ENCODE measurements at places on chromosomes 5 and 9.

- no peak for DNase-seq
Observed at GRCh38 chr9:138037140-138037539, 159.6 kb downstream of the CACNA1B start.

DNA sequence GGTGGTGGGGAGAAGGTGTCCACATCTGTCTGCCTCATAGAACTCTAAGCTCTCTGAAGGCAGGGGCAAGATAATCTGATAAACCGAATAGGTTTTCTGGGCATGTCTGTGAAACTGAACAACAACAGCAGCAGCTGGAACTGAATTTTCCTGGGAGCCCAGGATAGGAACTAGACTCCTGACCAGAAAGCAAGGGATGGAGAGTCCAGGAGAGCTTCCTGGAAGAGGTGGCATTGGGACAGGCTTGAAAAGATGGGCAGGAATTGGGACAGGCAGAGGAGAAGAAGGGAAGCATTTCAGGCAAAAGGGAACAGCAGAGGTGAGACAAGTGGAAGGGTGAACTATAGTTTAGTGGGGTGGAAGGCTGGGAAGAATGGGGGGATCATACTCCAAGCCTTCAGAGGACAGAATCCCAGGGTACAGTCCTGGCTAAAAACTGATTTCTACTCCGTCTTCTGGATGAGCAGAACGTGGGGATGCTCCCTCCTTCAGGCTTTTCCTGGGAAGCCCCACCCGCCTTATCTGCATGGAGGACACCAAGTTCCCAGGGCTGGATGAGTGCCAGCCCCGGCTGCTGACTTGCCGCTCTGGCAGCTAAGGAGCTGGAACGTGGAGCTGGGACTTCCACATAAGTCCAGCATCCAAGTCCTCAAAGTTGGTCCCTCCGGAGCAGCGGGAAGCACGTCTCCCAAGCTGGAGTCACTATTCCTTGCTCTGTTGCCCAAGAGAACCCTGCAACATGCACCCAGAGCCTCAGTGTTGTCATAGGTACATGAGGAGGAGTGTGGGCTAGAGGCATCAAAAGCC lies 13.9 kb upstream of the KIF12 start:
- DNase-seq: peak; percentile 70

DNA sequence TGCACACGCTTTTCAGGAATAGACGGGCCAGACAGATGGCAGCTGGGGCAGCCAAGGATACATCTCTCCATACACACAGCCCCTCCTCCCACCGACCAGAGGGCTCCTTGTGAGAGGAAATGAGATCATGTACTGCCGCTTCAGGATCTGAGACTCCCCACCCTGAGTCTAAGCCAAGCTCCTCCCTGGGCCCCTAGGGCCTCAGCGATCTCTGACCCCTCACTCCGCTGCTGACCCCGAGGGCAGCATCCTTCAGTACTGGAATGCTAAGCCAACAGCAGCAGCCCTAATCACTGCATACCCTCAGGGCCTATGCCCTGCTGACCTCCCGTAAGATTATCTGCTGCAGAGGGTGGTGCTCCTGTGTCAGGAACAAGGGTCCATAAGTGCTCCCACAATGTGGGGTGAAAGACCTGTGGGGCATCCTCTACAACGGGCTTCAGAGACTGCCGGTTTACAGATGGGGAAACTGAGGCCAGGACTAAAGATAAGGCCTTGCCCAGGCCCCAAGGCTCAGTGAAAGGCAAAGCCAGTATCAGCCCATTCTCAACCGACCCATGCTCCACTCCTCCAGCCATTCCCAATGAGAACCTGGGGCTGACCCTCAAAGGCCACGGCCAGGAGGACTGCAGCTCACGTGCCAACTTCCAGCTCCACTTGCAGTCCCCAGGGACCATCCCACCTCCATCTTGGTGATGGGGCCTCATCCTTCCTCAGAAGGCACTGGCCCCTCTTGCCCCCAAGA lies 37.5 kb downstream of the BICD2 start:
- peak; percentile 72 for DNase-seq

DNA sequence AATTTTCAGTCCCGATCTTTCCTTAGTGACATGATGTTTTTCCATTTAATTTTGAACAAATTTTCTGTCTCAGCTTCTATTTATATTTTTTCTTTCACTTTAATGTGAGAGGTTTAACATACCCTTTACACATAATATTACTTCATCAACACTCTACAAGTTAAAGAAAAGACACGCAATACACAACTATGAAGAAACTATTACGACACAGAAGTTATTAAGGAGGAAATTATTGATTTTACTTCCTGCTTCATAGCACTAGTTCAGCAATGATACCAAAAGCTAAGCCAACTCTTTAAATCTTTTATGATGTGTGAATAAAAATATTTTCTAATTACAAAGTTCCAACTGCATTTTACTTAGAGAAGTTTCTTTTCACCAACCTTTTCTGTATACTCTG lies 432.3 kb upstream of the DAB2 start:
- DNase-seq: no peak

GRCh38 chr9:122040561-122041242 lies 52.4 kb downstream of the TTLL11 start:
- no peak for DNase-seq

Data from tongue (tissue), 3 donors.